ENCODE measurements at places on chromosomes 7 and 10.

GRCh38 chr7:32631021-32631420 is 135.7 kb downstream of the AVL9 start:
- DNase-seq, result no peak

- DNase-seq, result no peak
These were observed 820.6 kb downstream of the LRMDA start for GRCh38 chr10:76251841-76252671.

GRCh38 chr10:48655411-48656240 is 29.0 kb upstream of the WDFY4 start:
- no peak for DNase-seq

DNA sequence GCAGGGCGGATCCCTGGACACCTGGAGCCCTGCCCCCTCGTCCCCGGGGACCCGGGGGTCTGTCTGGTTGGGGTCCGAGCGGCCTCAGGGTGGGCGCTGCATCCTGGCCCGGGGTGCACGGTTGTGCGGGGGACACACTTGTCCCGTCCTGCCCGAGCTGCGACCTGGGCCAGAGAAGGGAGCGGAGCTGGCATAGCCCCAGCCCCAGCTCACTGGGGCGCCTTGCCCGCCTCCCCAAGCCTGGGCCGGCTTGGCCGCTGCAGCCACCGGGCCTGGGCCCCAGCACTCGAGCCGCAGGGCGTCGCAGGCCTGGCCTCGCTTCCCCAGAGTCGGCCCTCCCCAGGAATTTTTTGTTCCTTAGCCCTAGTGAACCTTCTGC is 54.5 kb downstream of the GLRX3 start:
- no peak for DNase-seq

- no peak for DNase-seq
These were observed 49.0 kb upstream of the WNT16 start for GRCh38 chr7:121279822-121280221.

DNA sequence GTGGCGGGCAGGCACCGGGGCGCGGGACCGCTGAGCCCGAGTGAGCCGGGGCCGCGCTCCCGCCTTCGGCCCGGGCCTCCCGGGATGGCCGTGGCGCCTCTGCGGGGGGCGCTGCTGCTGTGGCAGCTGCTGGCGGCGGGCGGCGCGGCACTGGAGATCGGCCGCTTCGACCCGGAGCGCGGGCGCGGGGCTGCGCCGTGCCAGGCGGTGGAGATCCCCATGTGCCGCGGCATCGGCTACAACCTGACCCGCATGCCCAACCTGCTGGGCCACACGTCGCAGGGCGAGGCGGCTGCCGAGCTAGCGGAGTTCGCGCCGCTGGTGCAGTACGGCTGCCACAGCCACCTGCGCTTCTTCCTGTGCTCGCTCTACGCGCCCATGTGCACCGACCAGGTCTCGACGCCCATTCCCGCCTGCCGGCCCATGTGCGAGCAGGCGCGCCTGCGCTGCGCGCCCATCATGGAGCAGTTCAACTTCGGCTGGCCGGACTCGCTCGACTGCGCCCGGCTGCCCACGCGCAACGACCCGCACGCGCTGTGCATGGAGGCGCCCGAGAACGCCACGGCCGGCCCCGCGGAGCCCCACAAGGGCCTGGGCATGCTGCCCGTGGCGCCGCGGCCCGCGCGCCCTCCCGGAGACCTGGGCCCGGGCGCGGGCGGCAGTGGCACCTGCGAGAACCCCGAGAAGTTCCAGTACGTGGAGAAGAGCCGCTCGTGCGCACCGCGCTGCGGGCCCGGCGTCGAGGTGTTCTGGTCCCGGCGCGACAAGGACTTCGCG is 534 bp downstream of the FZD9 start:
- DNase-seq, result peak; percentile 63

DNA sequence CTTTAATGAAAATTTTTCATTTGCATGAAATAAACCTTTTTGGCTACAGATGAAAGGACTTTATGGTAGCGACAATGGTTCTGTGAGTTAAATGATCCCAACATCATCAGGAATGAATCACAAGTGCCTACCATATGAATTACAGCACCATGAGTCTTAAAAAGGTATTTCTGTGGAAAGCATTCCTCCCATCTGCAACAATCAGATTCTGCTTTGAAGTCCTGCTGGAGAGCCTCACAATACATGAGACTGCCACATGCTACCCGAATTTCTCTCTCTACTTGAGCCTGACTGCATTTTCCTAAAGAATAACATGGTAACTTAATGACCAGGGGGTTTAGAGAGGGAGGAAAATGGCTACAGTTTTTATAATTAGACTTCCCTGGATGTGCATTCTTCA is 190.3 kb downstream of the TWIST1 start:
- no peak for DNase-seq

DNA sequence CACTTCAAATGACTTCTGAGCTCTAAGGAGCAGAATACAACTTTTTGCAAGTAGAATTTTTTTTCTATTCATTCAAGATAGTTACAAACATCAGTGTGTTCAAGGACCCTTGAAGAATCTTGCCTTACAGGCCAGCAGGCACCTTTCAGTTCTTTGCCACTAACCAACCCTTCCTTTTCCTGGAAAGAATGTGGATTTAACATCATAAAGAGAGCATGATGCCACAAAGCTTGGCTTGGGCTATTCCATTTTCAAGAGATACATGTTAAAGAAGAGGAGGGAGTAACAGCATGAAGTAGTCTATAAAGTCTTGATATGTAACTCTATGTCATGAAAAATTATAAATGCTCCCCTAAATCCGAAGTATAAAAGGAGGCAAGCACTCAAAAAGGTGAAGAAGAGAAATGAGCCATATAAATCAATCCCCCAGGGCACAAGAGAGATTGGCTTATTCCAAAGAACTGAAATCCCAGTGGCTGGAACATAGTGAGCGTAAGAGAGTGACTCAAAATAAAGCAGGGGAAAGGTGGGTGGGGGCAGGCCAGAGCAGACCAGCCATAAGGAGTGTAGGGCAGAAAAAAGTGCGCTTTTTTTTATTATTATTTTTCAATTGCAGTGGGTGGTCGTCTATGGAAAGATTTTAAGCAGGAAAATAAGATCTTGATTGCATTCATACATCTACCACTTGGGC is 1025.6 kb upstream of the C7orf33 start:
- DNase-seq, result no peak

- DNase-seq, result no peak
These were observed 4.5 kb upstream of the CHST15 start for GRCh38 chr10:124097883-124098282.

DNA sequence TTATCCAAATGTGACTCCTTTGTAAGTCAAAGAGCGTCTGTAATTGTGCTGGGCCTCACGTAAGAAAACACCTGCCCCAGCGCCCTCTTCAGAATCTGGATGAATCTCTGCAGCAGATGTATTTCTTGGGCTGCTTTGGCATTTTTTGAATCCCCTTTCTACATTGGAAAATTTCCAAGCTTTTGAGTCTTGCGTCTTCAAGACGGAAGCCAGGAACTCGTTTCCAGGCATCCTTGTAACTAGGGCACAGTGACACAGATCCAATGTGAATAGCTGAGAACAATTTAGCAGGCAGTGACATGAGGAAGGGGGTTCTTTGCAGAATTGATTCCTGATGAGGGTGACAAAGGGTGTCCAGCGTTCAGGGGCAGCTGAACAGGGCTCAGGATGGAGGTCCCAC is 862.3 kb downstream of the TYW1 start:
- DNase-seq, result no peak

DNA sequence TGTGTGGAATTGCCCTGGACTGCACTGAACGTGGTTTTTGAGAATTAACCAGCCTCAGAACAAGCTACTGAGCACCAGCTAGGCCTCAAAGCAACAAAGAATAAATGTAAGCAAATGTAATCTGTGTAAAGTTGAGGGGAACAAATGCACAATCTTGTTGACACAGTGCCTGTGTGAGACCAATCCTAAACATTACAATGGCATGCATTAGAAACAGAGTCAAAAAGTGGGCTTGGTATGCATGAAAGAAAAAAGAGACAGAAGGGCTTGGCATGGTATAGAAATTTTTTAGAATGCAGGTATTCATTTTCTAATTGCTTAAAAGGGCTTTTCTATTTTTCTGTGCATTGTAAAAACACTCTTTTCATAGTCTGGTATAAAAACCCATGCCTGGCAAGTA is 224.3 kb downstream of the POU6F2 start:
- DNase-seq, result no peak

GRCh38 chr7:50822110-50822509 is 39.4 kb upstream of the GRB10 start:
- no peak for DNase-seq

GRCh38 chr10:52170776-52171175 is 143.3 kb upstream of the DKK1 start:
- no peak for DNase-seq

- DNase-seq, result peak; percentile 12
These were observed 11.2 kb upstream of the FRMPD2 start for GRCh38 chr10:48285710-48286109.

DNA sequence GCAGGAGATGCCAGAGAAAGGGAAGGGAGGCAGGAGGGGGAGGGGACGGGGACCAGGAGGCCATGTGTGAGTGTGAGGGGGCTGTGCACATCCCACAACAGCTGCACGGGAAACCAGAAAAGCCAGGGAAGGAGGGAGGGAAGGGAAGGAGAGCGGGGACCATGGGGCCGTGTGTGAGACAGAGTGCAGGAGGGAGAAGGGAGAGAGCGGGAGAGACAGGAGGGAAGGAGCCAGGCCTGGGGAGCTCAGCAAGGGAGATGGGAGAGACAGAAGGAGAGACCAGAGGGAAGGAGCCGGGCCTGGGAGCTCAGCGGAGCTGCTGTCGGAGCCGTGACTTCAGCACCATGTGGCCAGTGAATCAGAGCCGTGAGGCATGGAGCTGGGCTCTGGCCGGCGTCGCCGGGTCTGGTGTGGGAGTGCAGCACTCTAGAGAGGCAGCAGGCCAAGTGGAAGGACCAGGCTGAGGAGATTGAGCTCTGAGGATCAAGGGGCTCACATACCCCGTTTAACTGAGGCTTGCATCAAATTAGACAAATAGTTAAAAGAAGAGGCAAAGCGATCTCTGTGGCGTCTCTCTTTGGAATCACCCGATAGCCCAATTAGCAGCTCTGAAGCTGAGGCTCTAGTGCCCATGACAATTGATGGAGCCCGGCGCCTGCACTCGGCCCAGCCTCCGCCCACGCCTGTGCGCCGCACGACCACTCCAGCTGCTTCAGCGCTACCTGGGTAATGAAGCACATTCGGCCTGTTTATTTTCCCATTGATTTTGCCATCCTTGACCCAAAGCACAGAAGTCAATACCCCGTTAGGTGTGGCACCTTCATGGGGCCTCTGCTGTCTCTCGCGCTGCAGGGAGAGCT is 150.4 kb downstream of the MAD1L1 start:
- DNase-seq, result peak; percentile 92

GRCh38 chr10:31304291-31304970 is 14.6 kb upstream of the ZEB1 start:
- DNase-seq, result no peak

- DNase-seq, result no peak
These were observed 29.1 kb downstream of the NAPEPLD start for GRCh38 chr7:103119791-103120291.

DNA sequence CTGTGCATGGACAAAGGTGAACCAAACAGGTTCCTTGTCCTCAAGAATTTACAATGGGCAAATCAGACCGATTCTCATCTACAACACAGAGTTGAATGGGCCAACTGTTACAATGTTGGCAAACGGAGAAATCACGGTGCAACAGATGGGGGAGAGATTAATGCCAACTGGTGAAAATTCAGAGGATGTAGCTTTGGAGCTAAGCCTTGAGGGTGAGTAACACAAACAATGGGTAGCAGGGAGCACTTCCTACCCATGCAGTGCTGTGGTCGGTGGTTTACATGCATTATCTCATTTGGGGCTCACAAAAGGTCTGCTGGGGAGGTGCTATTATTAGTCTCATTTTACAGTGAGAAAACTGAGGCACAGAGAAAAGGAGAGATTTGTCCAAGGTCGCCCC is 902 bp upstream of the NFE2L3 start:
- peak; percentile 61 for DNase-seq

- DNase-seq, result no peak
These were observed 230.8 kb upstream of the MGMT start for GRCh38 chr10:129236274-129236691.

GRCh38 chr7:21253740-21254687 is 173.9 kb upstream of the SP4 start:
- peak; percentile 83 for DNase-seq

- DNase-seq, result peak; percentile 26
These were observed 136.6 kb upstream of the TARP start for GRCh38 chr7:38410056-38410455.

DNA sequence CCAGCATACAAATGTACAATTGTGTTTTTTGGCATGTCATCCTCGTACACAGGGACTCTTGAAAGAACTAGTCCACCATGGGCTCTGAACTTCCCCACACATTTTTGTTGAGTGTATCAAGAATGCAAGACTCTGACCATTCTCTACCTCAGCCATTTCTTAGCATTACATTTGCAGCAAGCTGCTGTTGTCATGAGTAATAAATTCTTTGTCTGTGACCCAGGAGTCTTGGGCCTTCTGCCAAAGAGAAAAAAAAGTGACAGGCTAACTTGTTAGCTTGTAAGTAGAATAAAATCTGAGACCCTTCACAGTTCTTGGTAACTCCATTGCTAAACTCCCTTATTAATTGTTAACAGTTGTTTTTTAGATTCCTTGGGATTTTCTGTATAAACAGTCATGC is 542.3 kb upstream of the MBL2 start:
- no peak for DNase-seq

DNA sequence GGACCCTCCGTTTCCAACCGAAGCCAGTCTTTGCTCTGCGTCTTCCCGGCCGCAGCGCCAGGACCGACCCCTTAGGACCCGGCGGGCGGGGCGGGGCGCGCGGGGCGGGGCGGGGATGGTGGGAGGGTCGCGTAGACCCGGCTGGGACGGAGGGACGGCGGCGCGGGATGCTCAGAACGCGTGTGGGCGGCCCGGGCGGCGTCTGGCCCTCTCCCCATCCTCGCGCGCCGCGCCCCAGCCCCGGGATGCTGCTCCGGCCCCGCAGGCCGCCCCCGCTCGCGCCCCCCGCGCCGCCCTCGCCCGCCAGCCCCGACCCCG is at the start of gene UTF1:
Gene UTF1, plus strand, starts transcription at position 174 of the 318 bp plus-strand sequence. Its CDS starts 72 bp downstream, at position 246.
- DNase-seq, result no peak

- DNase-seq, result no peak
These were observed 77.3 kb upstream of the RPA3 start for GRCh38 chr7:7795630-7796121.

DNA sequence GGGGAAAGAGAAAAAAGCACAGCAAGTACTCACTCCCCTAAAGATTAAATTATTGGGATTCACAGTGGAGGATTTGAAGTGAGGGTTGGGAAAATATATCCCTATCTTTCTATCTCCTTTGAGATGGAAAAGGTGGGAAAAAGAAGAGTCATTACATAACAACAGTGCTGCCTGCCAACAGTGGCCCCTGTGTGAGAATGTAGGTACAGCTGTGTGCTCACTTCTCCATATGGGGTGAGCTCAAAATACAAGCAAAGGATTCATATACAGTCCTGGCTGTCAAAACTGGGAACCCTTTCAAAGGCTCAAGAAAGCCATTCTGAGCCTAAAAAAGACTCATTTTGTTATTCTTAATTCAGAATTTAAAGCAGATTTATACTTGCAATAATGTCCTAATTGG is 458.5 kb downstream of the GPAM start:
- no peak for DNase-seq
